ENCODE measurements at places on chromosomes 12 and 14.
A peak's percentile ranks its signal among the peaks of the same experiment; 100 is the strongest.

DNA sequence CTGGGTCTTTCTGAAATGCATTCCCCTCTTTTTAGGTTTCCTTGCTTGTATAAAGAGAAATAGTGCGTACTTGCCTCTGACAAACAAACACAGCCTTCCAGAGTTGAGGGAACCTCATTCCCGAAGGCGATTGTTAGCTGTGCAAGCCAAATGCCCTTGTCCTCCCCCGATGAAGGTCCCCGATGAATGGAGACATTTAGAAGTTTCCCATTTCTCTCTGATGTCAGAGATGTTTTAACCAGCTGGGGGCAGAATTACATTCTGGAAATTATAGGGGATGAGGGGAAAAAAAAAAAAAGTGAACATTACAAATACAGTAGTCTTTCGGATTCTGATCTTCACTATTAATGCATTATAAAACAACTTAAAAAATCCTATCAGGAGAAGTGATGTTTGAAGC, 366.8 kb downstream of the VRK1 start:
- no peak for DNase-seq

GRCh38 chr14:63344336-63344735, 25.6 kb upstream of the GPHB5 start:
- DNase-seq, result no peak

DNA sequence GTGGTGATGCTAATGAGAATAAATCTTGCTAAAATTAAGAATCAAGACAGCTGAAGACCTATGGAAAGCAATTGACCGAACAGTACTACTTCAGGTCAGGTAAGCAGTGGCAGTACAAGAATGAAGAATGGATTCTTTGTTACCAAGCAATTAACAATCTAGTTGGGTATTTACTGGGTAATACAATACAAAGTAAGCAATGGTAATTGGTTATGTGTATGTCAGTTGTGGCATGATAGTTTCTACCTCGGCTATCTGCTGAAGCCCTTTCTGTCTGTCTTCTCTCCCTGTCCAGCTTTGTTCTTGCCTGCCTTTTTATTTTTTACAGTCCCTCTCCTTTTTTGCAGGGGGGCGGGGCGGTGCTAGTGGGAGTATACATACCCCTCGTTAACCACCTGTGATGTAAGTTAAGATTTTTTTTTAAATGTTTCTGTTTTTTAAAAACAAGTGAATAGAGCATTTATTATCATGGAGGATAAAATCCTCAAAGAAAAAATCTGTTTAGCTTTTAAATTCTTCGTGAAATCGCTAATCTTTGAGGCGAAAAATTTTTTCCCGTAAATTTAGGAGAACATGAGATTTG, 75.9 kb downstream of the RCOR1 start:
- no peak for DNase-seq

- no peak for DNase-seq
These were observed 75.9 kb upstream of the ZDHHC17 start for GRCh38 chr12:76687981-76688380.

- no peak for DNase-seq
These were observed 74.7 kb downstream of the RFX4 start for GRCh38 chr12:106657488-106657887.

GRCh38 chr14:92755495-92755894, 7.1 kb upstream of the LGMN start:
- no peak for DNase-seq

GRCh38 chr14:36863271-36863670, 201.6 kb downstream of the PAX9 start:
- DNase-seq, result no peak

- DNase-seq, result no peak
These were observed 404.3 kb downstream of the NPAS3 start for GRCh38 chr14:33343016-33343415.

DNA sequence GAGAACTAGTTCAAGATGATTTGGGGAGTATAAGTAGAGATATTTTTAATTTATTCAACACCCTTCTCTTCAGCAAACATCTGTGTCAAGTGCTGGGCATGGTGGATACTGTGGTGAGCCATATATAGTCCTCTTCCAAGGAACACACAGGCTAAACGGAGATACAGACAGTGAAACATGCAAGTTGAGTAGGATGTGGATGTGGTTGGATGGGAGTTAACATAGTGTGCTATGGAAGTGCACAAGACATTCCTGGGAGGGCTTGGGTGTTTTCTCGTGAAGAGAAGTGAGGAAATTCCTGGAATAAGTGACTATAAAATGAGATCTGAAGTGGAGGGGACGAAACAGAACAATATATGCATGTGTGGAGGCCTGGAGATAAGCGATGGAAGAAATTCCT, 181.1 kb upstream of the NPAS3 start:
- no peak for DNase-seq

GRCh38 chr14:84694161-84694560, 835.8 kb upstream of the FLRT2 start:
- no peak for DNase-seq

DNA sequence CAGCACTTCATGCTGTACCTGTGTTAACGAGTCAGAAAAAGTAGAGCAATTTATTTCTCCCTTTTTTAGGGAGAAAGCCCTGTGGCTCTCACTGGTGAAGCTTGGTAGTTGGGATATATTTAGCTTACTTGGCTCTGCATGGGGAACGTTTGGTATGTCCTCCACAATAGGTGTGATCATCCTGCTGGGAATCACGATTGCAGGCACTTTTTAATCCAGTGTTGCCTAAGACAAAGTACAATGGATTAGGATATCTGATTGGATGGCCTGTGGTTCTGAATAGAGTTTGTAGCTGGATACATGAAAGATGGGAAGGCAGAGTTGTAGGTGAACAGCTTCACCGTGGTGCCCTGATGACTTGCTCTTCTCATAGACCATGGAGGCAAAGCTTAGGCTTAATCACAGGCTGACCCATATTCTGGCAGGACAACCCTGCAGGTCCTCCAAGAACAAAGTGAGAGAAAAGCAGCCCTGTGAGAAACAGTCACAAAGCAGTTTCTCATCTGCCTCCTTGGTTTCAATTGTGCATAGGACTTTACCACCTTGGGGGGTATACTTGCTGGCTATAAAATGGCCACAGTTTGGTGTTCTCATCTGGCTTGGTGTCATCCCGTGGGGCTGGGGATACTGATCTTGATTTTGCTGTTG, 7.5 kb downstream of the RESF1 start:
- DNase-seq, result no peak

DNA sequence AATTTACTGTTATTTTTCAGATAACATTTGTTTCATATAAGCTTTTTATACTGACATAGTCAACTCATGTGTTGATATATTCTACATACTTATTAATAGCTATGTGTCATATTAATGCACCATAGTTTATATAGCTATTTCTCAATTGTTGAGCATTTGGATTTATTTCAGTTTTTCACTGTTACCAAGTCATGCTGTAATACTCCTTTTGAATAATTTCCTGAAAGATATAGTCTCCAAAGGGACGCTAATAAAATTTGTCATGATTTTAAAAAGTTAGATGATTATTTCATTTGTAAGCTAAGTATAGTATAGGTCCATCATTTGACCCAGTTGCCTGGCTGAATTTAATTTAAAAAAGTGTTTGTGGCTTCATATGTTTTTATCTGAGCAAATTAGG, 47.8 kb downstream of the ATL1 start:
- no peak for DNase-seq

GRCh38 chr12:53182903-53183302, 2.2 kb upstream of the CSAD start:
- no peak for DNase-seq

- DNase-seq, result no peak
These were observed 26.0 kb upstream of the RIN3 start for GRCh38 chr14:92487513-92488133.

- no peak for DNase-seq
These were observed at the start of gene SLC6A13 for GRCh38 chr12:262817-263216. TSS of gene SLC6A13 (minus strand) at chr12:262836. CDS start at chr12:260052, 2,784 bp downstream.

- DNase-seq, result peak; percentile 48
These were observed at the start of gene EVL for GRCh38 chr14:100065111-100065871. TSS of gene EVL (plus strand) at chr14:100065422. CDS start at chr14:100065501, 79 bp downstream.

GRCh38 chr12:7113389-7113871, 4.4 kb upstream of the C1RL start:
- no peak for DNase-seq

DNA sequence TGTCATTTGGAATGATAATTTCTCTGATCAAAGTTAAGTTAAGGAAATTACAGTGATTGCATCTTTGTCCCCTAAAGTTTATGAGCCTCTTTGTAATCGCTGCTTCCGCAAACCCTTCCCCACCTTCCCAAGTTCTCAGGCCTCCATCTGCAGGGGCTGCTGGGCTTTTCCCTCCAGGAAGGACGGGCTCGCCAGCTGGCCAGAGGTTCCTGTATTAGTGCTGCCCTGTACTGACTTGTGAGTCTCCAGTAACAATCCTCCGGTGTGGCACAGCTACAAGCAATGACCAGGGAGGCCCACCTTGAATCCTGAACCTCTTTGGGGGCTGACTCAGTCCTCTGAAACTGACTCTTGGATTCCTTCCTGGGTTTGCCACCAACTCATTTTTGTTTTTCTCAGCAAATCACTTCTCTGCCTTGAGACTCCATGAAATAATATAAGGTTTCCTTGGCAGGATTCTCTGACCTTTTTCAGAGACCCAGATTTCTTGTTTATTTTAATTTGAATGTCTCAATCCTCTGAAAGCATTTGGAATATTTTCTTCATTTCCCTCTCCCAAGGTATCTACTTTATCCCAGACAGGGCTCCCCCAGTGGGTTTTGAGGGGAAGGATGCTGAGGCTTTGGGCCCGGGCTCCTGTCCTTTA, 398.6 kb downstream of the ZFP36L1 start:
- no peak for DNase-seq

- DNase-seq, result no peak
These were observed 16.6 kb upstream of the GPR68 start for GRCh38 chr14:91261115-91261514.

- DNase-seq, result no peak
These were observed 75.9 kb downstream of the TMEM121 start for GRCh38 chr14:105602243-105602750.

GRCh38 chr12:47509398-47509851, 196.4 kb downstream of the RPAP3 start:
- no peak for DNase-seq

DNA sequence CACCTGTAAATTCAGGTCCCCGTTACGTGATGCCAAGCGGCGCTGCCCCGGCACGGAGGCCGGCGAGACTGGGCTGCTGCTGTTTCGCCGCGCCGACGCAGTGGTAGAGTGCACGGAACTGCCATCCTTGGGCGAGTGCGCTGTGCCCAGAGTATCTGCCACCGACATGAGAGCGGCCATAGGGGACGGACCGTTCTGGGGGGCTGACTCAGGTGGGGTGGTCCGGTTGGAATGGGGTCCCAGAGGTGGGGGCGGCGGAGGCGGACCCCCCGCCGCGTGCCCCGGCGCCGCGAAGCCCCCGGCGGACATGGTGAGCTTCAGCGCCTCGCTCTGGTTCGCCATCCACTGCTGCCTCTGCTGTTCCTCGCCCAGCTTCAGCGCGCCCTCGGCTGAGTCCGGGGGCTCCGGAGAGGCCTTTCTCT, 2.8 kb downstream of the IRF2BPL start:
- DNase-seq, result no peak

DNA sequence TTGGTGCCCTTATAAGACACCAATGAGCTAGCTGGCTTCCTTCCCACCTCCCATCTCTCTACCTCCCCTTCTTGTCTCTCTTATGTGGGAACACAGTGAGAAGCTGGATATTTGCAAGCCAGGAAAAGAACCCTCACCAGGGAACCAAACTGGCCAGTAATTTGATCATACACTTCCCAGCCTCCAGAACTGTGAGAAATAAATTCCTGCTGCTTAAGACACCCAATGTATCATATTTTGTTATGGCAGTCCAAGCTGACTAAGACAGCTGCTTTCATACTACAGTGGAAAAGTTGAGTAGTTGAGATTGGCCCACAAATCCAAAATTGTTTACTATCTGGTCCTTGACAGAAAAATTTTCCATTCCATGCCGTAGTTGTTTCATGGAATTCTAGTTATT, 269.0 kb downstream of the KCNH5 start:
- no peak for DNase-seq

All from left colon (tissue), 2 donors.